ENCODE measurements at places on chromosomes 11 and 22.

GRCh38 chr11:111975076-111975806, 38.1 kb downstream of the DIXDC1 start:
- peak; percentile 7 for DNase-seq

DNA sequence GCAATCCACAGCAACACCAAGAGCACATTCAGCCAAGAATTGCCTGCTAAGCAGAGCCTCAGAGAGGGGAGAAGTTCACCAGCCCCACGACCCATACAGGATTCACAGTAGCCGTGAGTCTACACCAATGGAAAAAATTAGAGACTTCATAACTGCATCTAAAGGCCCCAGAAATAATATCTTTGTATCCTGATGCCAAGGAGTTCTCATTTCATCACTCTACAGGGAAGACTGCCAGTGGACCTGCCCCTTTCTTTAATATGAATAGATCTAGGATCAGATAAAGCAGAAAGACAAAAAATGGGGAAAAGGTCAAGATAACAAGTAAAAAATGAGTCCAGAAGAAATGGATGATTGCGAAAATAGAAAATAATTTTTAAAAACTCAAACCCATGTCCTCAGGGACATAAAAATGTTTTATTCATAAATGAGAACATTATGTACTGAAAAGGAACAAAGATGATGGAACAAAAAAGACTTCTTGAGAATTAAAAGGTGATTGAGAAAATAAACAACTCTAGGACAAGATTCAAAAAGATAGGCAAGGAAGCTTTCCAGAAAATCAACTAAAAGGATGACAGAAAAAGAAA, 9.5 kb downstream of the APOL3 start:
- DNase-seq = no peak

GRCh38 chr11:74937696-74938475, 11.0 kb downstream of the XRRA1 start:
- DNase-seq = no peak

GRCh38 chr11:29321293-29322132, 695.3 kb downstream of the KCNA4 start:
- DNase-seq = no peak

DNA sequence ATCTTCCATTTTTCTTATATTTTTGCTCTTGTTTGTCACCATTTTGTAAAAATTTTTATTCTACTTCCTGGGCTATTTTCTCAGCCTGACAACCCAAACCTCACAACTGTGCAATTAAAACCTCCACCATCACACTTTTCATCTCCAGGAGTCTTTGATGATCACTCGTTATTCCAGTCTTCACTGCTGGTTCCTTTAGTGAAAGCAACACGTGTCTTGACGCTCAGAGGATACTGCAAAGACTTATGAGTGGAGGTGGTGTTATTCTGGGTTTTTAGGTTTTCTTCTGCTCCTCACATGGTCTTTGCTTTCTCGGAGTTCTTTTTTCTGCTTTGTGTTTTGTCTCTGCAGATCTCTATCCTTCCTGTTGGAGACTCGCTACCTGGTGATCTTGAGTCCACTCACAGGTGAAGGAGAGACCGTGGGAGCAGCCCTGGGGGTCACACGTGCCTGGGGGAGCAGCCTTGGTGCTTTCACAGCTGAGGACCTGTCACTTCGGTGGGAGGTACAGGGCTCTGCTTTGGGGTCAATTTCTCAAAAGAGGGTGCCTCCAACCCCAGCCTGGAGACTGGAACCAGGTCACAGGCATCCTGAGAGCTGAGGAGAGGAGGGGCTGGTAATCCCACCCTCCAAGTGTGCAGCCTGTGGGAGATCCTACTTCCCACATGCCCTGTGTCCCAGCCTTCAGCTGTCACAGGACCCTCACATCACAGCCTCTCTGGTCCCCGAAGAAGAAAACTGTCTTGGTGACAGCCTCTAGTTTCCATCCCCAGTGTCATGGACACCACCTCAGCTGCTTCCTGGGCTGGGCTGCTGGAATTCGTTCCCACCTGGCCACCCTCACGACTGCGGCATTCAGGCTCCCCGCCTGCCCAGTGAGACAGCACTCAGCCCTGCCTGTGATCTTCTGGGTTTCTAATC, 11.0 kb downstream of the SULT4A1 start:
- no peak for DNase-seq

DNA sequence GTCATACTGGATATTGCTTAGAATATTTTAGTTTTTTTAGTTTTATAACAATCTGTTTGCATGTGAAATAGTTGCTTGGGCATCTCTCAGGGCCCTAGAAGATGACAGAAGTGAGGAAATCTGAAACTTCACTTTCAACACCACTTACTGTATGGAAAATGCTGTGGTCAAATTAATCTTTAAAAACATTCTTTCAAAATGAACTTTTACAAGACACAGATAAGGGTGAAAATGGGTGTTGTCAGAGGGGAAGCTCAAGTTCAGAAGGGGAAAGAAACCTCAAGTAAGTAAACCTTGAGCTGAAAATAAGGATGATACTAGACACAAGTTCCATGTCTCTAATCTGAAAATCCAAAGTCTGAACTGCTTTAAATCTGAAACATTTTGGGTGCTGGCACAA, 1840.1 kb upstream of the RAG2 start:
- no peak for DNase-seq

DNA sequence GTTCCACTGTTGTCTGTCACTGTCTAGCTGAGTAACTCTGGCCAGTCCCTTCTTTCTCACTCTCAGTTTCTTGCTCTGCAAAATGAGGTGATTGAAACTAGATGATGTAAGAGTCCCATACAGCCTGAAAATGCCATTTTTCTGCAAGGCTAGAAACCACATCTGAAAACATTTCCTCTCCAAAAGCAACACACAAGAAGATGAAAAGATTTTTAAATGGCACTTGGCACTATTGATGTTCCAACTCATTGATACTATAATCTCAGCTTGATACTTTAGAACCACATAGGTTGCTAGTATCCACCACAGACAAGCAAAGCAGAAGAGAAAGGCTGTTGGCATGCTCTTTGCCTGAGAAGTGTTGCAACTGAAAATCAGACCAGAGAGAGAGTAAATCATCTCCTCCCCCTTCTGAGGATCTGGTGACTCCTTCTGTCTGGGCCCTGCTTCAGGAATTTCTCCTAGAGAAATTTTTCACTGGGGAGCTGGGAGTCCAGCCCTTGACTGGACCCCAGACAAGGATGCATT, 1217.9 kb downstream of the LRRC4C start:
- no peak for DNase-seq

DNA sequence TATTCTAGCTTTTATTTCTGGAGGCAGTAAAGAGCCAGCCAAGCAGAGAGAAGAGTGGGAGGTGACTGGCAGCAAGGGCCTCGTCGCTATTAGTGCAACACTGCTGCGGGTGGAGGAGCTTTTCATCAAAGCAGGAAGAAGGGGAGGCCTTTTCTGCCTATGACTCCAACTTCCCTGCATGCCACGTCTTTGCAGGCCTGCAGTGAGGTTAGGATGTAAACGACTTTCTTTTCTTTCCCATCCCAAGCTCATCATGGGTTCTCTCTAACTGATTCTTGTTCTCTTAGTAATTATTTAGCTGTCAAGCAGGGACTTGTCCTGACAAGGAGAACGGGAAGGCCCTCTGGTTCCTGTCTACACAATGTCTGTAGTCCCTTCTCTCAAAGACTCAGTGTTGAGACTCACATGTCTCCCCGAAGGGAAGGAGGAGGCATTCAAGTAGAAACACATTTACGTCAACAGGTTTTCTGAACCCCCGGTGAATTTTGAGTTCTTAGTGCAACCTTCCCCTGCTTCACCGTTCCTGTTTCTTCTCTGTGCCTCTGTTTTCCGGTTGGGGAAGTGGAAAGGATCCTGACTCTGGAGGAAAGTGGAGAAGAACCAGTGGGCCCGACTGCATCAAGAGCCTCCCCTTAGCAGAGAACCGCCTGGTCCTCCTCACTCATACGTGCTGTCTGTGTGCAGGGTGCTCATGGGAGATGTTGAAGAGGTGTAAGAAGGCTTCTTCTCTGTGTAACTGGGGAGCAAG, 56.9 kb downstream of the PACS1 start:
- DNase-seq = peak; percentile 61

DNA sequence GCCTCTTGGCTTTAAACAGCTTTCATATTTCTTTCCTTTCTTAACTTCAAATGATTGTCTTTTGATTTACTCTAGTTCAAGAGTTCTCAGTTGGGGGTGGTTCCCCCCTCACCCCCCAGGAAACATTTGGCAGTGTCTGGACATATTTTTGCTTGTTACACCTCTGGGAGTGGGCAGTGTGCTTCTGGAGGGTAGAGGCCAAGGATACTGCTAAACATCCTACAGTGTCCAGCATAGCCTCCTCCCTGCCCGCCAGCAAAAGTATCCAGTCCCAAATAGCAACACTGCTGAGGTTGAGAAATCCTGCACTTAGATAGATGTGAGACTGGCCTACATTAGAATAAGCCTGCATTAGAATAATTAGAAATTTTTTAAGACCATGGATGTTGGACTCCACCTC, 3.2 kb downstream of the PPP6R3 start:
- no peak for DNase-seq

DNA sequence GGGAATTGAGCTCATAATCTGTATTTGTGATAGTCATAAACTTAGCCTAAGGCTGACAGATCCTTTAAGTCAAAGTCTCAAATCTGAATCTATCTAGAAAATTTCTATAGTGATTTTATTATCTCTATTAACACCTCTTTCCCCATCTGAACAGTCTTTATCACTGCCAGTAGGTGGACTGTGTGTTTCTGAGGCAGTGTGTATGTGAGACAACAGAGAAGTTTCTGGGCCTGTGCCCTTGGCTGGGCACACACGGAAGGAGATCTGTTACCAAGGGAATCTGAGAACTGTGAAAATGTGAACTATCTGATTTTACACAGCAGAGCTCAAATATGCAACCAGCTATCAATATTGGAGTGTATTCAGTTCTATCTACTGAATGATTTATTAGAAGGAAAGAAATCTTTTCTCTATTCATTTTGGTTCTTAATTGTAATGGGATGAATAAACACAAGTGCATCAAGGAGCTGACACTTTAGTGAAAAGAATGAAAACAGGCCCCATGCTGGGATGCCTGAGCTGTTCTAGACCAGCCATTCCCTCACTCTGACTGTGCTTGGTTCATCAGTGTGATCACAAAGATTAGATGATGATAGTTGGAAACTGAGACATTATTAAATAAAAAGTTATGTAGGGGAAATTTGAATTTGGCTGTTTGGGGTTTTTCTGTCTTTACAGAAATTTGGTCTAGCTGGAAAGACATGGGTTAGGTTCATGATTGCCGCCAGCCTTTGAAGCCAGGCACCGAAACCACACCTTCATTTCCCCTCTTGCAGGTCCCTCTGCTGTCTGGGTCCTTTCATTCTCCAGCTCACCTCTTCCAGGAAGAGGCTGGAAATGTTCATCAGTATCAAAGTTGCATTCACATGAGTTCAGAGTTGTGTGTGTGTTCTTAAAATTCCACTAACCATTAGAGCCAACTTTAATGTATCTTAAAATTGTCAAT, 68.1 kb downstream of the LIF start:
- DNase-seq = no peak

GRCh38 chr11:72871119-72871518, 56.9 kb downstream of the ATG16L2 start:
- DNase-seq = no peak

- DNase-seq = no peak
Measured at GRCh38 chr11:126403658-126404057, 48.2 kb downstream of the ST3GAL4 start.

- peak; percentile 34 for DNase-seq
Measured at GRCh38 chr11:47270331-47271271, 668 bp downstream of the MADD start.

DNA sequence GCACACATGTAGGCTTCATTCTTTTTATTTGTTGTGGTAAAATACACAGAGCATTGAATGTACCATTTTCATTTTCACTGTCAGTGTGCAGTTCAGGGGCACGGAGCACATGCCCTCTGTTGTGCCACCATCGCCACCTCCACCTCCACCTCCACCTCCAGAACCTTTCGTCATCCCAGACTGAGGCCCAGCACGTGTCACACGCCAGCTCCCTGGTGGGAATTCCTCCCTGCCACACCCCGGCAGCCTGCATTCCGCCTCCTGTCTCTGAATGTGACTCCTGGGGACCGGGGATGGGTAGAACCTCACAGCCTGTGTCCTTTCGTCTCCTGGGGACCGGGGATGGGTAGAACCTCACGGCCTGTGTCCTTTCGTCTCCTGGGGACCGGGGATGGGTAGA, 10.9 kb downstream of the GRAMD4 start:
- no peak for DNase-seq

DNA sequence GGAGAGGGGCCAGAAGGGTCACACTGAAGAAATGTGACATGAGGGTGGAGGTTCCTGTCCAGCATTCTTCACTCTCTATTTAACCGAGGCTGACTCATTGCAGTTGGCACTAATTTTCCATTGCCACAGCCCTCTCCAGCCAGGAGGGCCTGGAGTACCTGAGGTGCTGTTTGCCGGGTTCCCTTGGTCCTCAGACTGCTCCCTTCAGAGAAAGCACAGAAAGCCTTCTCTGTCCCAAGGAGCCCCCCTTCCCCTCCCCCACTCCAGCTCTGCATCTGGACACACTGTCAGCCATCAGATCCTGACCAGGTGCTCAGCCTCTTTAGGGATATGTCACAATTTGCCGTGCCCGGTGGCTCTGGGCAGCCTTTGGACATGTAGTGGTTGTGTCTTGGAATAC, 3.2 kb upstream of the C11orf91 start:
- DNase-seq = no peak

DNA sequence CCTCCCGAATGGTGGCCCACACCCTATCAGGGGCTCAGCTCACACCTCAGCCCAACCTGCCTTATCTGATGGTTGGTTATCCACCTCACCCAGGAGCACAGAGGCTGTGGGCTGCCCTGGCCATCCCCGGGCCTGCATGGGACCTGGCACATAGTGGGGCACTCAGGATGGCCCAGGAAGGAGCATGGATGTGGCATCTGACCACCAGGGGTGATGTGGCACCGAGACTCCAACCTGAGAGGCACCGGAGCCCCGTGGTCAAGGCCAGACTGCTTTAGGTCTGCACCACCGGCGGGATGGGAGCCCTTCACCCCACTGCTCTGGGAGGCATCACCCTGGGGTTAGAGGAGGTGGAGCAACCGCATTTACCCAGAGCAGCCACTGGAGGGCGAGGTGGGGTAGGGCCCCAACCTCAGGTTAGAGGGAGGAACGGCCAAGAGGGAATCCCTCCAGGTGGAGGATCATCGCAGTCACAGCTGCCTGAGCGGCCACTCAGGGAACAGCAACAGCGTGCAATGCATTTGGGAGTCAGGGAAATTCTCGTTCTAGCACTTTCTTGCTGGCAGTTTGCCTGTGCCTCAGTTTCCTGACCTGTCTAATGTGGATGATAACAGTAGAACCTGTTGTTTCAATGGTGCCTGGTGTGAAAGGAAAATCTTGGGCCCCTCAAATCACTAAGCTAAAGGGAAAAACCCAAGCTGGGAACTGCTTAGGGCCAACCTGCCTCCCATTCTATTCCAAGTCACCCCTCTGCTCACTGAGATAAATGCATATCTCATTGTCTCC, 52.9 kb upstream of the CARS1 start:
- peak; percentile 68 for DNase-seq

Measured in hematopoietic multipotent progenitor cell (in vitro differentiated cells).